ENCODE measurements at places on chromosomes 5 and 9.

DNA sequence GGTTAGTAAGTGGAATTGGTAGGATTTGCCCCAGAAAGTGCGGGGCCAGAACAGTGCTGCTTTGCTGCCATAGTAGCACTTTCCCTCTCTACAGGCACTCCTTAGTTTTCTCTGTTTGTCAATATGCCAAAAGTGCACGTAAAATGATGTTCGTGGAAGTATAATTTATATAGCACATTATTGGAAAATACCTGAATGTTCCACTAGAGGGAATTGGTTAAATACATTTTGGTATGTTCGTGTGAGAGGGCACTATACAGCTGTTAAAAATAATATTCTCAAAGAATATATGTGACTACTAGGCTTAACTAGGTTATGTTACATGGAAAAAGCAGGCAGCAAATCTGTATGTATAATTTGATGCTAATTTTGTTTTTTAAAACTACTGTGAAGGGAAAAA is 184.0 kb upstream of the GDNF start:
- DNase-seq: no peak

DNA sequence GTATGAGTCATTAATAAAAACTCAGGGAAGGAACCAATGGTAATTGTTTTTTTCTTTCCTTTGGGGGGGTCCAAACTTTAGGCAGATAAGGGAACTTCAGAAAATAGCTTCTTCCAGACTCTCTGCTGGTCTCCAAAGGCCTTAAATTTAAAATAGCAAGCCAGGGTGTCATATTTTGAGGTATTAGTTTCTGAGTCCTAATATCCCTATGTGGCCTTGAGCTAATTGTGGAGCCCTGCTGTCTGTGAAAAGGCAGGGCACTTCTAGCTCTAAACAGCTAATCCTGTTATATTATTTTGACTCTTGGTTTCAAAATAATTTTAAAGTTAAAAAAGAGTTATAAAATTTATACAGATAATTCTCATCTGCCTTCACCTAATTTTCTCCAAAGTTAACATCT is 195.7 kb upstream of the PPP1R2B start:
- DNase-seq: no peak

GRCh38 chr5:138635265-138635664 is 60.1 kb upstream of the HSPA9 start:
- DNase-seq: peak; percentile 61

GRCh38 chr5:158549311-158549710 is 550.4 kb downstream of the EBF1 start:
- DNase-seq: no peak
